ENCODE measurements at places on chromosomes 5 and 9.

DNA sequence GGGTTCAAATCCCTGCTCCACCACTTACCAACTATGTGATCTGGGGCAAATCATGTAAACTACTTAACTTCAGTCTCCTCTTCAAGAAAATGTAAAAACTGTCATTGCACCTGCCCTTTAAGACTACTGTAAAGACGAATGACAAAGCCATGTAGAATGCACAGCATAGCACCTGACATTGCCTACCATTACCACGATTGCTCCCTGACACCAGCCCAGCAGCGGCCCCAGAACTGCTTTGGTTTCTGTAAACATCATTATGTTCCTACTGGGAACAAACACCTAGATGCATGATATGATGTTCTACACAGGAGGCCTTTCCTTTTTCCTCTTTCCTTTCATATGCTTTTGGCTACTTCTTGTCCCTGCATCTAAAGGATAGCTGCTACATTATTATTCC lies 23.1 kb upstream of the PLPP6 start:
- DNase-seq: no peak

DNA sequence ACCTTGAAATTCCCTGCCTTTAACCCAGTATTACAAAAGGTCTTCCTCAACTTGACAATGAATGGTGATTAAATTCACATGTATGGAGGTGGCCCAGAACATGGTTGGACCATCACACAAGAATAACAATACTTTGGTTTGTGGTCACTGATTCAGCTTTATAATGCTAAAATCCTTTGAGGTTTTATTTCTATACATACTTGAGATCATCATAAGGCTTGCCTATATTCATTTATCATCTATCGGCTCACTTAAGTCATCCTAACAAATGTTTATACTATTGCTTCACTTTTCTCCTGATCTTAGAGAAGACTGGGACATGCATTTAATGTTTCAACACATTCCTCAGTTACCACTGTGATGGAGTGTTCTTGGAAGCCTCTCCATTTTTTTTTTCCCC lies 191.3 kb downstream of the DMAC1 start:
- no peak for DNase-seq

GRCh38 chr9:106972082-106972481 lies 109.1 kb downstream of the ZNF462 start:
- DNase-seq: no peak

DNA sequence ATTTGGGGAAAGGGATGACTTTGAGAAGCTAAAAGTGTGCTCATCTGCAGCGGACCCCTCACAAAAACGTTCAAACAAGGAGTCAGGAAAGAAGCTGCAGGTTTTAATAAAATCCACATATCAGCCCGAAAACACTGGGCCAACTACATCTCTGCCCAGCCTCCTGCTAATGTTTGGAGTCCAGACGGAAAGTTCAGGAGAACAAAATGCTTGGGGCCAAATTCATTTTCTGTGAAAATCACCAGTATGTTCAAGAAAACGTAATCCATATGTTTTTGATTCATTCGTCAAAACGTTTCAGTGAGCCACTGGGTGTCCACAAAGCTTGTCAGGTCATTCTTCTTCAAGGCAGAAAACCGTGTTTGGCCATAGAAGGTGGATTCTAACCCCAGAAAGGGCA lies 87.5 kb upstream of the GAS1 start:
- no peak for DNase-seq

DNA sequence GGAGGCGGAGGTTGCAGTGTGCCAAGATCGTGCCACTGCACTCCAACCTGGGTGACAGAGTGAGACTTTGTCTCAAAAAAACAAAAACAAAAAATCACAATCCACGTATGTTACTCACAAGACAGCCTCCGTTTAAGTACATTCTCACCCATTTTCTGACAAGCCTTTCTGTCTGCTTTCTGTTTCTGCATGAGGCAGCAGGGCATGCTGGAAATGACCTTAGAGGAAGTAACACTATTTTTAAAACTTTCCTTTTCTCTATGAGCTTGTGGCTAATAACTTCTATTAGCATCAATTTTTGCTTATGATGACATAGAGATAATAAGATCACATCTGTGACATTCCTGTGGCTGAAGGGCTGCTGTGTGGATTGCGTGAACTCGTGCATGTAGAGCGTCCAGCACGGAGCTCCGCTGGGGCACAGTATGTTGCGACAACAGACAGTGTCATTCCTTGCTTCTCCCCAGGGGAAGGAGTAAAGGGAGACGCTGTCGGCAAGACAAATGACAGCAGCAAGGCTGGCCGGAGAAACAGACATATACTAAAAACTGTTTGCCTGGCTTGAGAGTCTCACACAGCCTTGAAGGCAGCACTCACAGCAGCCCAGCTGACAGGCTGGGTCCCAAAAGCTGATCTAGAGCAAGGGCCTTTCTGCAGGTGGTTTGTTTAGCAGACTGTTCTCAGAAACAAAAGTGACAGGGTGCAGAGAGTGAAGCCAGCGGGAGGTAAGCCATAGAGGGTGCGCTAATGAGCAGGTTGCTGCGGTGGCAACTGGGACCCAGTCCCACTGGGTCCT lies 1.6 kb downstream of the BTNL3 start:
- no peak for DNase-seq

DNA sequence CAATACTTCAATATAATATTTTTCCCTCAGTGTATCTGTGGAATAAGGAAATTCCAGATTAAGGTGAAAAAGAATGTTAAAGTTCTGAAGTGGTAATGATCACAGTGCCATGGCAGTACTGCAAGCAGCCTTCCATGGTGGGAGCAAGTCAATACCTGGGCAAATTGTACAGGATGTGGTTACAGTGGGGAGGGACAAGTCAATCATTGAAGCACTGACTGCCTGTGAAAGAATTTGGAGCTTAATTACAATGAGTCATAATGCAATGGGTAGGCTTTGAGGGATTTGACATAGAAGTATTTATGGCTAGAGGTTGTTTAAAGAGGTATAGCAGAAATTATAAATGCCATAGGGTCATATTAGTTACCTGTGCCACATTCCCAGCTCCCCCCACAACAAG lies 786.5 kb upstream of the ACO1 start:
- DNase-seq: no peak

DNA sequence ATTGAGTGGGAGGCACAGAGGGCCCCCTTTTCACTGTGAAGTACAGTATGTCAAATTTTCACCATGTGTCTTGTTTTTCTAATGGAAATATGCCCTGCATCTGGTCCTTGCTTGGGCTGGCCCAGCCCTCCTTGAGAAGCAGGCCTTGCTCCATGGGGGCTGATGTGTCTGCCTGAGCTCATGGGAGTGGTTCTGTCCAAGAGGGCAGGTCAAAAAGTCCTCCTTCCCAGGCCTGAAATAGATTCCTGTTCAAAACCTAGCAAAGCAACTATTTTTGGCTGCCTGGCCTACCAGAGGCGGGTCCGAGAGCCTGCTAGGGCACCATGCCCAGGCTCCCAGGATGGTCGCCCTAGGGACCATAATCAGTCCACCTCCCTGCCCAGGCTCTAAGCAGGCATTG lies 40.5 kb upstream of the NEURL1B start:
- no peak for DNase-seq
